ENCODE measurements at places on chromosomes 2 and 18. TPM values are rescaled to one million over a fixed set of nuclear protein-coding genes. Genes with fewer than 3 reads are reported as not detected.

WDR35 gene
- total RNA-seq = 4.7 TPM

RBM43 gene
- 13.0 TPM for total RNA-seq

MARS2 gene
- total RNA-seq = 16.0 TPM

REG3G gene
- not detected for total RNA-seq

ARHGAP25 gene
- 117 TPM for total RNA-seq

SOX11 gene
- not detected for total RNA-seq

AKAIN1 gene
- not detected for total RNA-seq

TET3 gene
- total RNA-seq = 19.9 TPM

DNA sequence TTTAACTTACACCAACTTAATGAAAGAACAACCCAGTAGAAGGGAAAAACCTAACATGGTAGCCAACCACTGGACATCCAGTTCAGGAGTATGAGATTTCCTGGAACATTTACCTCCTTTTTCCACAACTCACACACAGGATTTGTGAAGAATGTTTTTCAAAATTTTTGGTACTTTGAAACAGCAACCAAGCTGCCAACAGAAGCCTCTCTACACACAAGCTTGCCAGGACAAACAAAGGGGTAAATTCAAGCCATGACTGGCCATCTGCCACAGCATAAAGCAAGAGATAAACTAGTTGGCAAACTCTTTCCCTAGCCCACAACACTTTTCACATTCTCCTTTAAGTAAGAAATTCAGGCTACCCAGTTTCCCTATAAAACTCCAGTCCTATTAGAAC lies 21.4 kb downstream of the MGAT4A start:
- H3K27me3 ChIP-seq = no peaks in the 10 kb centered on the region
- peaks cover 54% of the 10 kb centered on the region for H3K4me1 ChIP-seq
- peaks cover 19% of the 10 kb centered on the region for H3K36me3 ChIP-seq
- no peak for DNase-seq
- no peak overlapping the region for H3K27ac ChIP-seq
- H3K4me3 ChIP-seq = no peak overlapping the region

- peaks cover 43% of the 10 kb centered on the region for H3K36me3 ChIP-seq
- peaks cover 17% of the 10 kb centered on the region for H3K4me1 ChIP-seq
- DNase-seq = no peak
- H3K4me3 ChIP-seq = no peak overlapping the region
Measured at GRCh38 chr2:177407031-177407430, 14.5 kb downstream of the AGPS start.

DNA sequence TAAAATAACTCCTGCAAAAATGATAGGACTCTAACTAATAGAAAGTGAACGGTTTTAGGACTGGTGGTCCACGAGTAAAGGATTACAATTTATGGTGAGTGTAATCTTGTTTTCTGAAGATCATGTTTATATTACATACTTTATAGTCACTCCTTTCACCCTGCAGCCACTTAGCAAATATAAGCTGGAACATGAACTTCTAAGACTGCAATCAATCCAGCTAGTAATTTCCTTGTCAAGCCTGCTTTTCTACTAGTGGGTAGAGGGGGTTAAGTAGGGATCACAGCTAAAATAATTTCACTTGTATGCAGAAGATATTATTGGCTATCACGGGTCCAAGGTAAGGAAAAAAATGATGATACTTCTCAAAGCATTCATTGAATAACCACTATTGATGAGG lies 125.5 kb upstream of the NETO1 start:
- H3K36me3 ChIP-seq = no peaks in the 10 kb centered on the region
- DNase-seq = no peak
- no peaks in the 10 kb centered on the region for H3K27me3 ChIP-seq
- H3K4me3 ChIP-seq = no peak overlapping the region
- H3K4me1 ChIP-seq = no peaks in the 10 kb centered on the region
- H3K27ac ChIP-seq = no peak overlapping the region

- peaks cover 4% of the 10 kb centered on the region for H3K27me3 ChIP-seq
- no peak for DNase-seq
- H3K4me3 ChIP-seq = no peak overlapping the region
- H3K4me1 ChIP-seq = no peaks in the 10 kb centered on the region
- H3K36me3 ChIP-seq = no peaks in the 10 kb centered on the region
Measured at GRCh38 chr2:129165006-129165405, 814.5 kb upstream of the RAB6C start.

DNA sequence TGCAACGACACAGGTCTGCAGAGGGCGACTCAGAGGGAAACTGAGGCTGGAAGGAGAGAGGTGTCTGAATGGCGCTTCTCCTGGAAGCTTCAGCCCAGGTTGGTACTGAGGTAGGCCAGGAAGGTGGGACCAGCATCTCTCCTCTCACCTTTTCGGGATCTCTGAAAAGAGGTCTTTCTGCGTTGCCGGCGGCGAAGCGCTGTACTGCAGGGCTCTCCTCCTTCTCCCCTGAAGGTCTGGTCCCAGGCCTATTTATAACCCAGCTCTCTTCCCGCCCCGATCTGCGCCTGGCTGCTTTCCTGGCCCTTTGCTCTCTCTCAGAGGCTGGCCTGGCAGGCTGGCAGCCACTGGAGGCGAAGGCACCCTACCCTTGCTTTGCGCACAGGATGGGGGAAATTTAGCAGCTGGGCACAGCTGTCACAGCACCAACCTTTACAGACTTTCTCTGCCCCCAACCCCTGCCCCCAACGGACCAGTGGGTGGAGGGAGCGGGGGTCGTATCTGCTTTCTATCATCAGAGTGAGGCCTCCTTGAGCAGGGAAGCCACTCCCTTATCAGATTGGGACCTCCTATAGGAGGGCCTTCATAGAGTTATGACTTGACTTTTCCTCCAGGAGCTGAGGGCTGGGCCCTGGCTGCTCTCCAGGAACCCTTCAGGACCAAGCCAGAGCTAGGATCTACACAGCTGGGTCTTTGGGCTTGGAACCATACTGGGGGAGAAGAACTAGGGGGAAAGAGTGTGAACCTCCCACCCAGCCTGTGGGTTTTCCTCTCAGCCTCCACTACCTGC lies 1.1 kb downstream of the DYSF start:
- H3K4me1 ChIP-seq = peaks cover 30% of the 10 kb centered on the region
- no peak overlapping the region for H3K27ac ChIP-seq
- no peaks in the 10 kb centered on the region for H3K36me3 ChIP-seq
- peaks cover 42% of the 10 kb centered on the region for H3K27me3 ChIP-seq
- no peak for DNase-seq

DNA sequence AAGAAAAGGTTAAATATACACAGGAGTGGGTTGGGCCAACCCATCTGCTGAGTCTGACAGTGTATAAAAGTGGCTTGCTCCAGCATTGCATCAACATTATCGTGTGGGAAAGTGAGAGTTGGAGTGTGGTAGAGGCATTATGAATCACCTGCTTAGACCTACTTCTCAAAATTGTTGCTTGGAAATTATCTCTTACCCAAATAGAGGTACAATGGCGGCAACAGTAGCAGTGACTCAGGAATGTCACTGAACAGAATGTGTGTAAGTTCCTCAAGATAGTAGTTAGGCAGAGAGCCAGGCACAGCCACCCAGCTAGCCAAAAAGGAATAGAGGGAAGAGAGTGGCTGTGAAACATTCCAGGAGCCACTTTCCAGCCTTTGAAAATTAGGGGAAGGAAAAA lies 616.0 kb downstream of the NUP35 start:
- no peaks in the 10 kb centered on the region for H3K36me3 ChIP-seq
- no peak overlapping the region for H3K27ac ChIP-seq
- H3K27me3 ChIP-seq = no peaks in the 10 kb centered on the region
- no peak overlapping the region for H3K4me3 ChIP-seq

DNA sequence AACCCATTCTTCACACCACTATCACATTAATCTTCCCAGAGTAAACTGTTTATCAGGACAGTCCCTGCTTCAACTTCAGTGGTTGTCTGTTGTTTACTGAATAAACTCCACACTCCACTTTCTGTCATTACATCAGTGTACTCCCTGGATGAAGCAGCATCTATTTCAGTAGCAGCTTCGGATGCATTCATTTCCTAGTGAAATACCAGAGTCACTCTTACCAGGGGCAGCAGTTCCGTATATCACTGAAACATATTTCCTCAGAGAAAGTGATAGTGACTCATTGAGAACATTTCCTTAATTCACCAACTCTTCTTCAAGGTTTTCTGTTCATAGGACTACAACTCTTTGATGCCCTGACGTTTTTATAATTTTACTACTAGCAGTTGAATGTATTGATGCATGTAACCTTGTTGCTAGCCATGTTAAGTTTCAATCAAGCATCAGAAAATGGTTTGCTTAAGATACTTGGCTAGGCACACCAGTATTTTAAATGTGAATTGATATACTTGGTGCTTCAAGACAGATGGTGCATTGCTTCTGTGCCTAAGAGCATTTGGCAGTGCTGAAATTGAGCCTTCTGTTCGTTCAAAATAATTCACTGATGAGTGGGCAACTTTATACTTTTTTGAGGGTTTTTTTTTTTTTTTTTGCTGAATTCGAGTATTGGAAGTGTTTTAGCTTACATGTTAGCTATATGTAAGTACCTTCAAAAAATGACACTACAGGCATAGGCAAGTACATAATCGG lies 92.3 kb downstream of the UBE2E3 start:
- no peak overlapping the region for H3K27ac ChIP-seq
- DNase-seq = no peak
- no peaks in the 10 kb centered on the region for H3K27me3 ChIP-seq
- H3K4me1 ChIP-seq = peaks cover 3% of the 10 kb centered on the region
- no peak overlapping the region for H3K4me3 ChIP-seq
